Heart right ventricle (tissue), 16 donors: ENCODE measurements at places on chromosomes 7 and 10. TPM values are rescaled to one million over a fixed set of nuclear protein-coding genes. Genes with fewer than 3 reads are reported as not detected.

The GATA3 gene
- polyA plus RNA-seq, result 1.2 TPM

The CRTAC1 gene
- 2.1 TPM for polyA plus RNA-seq

The PDK4 gene
- 114 TPM for polyA plus RNA-seq

The PODXL gene
- polyA plus RNA-seq, result 34.4 TPM

The OR2A1 gene
- polyA plus RNA-seq, result not detected

The CPN1 gene
- polyA plus RNA-seq, result not detected

The AKR1C1 gene
- 131 TPM for polyA plus RNA-seq

The PVRIG gene
- 0.59 TPM for polyA plus RNA-seq

The FAM25A gene
- not detected for polyA plus RNA-seq
